ENCODE measurements at places on chromosomes 2 and 18.

- DNase-seq, result no peak
These were observed 10.1 kb downstream of the CPLX4 start for GRCh38 chr18:59308248-59308937.

- peak; percentile 40 for DNase-seq
These were observed 48.0 kb downstream of the ARHGAP15 start for GRCh38 chr2:143177096-143177786.

DNA sequence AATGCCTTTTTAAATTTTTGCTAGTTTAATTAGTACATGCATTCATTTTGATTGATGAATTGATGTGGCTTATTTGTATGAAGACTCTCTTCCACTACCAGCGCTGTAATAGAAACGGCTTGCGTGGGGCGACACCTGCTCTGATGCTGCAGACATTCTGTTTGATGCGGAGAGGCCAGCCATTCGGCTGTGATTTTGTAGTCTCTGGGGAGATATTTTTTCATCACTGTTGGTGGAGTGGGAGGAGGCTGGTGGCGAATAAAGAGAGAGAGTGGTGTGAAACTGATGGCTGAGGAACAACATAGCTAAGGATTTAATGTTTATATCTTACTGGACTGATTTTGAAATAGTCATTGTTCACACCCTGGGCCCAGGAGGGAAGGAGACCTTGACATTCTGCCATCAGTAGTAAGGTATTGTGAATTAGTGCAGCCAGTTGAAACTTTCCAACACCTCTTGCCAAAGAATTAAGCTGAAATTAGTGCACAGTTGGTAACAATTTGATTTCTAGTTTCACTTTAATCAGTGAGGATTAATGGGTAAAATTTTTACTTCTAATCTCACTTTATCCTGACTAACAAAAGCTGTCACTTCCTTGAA lies 224.1 kb downstream of the MTX2 start:
- no peak for DNase-seq

DNA sequence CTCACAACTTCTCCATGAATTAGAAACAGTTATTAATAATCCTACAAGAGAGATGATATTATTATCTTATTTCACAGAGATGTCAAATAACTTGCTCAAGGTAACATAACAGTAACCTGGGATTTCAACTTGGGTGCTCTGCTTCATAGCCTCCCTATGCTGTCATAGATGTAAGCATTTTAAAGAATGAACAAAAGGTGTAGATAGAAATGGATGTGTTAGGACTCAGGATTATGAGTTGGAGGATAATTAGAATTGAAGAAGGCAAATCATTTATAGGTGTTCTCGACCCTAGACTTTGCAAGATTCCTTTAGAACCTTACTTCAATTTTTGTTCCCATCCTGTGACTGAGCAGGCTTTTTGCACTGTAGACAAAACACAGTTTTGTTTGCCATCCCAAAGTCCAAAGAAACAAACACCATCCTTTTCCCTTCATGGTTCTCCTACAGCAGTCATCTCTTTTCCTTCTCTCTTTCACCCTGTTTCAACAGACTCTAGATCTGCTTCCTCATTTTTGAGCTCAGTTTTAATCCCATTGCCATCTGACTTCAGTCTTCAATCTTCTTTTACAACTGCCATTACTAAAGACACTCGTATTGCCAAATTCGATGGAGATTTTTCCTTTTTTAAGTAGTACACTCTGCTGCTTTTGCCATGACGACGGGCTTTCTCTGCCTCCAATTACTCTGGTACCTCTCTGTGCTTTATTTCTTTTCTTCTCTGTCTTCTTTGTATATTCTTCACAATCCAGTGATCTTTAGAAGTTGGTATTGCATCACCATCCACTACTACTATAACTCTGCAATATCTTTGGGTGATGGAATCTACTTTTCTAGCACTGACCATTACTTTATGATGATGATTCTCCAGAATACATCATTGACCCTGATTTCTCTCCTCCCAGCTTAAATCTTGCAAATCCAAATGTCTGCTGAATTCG lies 4.5 kb downstream of the HNMT start:
- DNase-seq, result no peak

DNA sequence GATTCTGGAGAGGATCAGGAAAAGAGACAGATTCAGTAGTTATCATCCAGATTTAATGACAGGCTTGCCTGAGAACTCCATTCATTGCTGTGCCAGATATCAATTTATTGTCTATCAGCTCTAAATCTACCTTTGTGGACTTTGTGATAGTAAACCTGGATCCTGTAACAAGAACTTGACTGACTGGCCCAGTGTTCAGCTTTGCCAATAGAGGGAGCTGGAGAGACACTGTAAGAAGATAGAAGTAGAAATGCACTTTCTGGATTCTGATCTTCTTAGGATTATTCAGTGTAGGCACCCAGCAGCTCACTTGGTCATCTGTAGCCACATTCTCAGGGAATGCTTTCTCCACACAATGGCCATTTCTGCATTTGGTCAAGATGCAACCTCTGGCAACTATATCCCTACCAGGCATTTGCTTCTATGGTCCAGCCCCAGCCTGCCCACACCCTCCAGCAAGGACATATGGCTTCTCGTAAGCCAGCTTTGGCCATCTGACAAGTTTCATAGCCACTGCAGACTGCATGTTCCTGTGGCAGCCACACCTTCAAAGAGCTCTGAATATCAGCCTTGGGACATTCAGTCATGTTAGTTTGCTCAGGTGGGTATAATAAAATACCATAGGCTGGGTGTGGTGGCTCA lies 6.1 kb upstream of the SERPINB8 start:
- no peak for DNase-seq

DNA sequence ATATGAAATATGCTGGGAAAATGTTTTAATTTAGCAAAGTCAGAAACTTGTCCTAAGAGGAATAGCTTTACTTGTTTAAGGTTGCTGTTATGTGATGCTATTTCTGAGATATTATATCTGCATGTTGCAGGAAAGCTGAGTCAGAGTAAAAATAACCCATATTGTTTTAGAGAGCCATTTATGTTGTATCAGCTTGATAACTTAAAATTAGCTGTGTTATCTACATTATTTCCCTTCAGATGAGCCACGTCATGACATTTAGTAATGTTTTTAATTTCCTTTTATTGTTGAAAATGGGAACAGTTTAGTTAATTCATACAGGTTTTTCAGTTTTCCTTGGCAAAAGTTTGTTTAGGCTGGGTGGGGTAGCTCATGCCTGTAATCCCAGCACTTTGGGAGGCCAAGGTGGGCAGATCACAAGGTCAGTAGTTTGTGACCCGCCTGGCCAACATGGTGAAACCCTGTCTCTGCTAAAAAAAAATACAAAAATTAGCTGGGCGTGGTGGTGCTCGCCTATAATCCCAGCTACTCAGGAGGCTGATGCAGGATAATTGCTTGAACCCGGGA lies 55.8 kb downstream of the TTC27 start:
- no peak for DNase-seq

DNA sequence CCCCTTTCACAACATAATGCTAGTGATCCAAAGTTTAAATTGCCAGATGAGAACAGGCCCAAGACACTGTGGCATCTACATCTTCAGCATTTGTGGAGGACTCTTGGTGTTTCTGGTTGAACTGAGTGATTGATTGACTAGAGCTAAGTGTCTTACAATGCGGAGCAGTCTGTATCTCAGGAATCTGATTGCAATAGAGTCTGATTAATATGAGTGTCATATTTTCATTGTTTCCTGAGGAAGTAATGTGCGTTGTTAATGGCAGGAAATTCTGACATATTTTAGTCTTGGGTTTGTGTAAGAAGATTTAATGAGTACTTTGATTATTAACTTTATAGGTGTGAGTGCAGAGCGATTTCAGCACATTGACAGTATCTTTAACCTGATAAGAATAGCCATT lies 82.0 kb upstream of the PROKR1 start:
- no peak for DNase-seq

Data from GM12864 (cell line).